Right lobe of liver (tissue), 6 donors: ENCODE measurements at places on chromosomes 3 and 15. TPM values are rescaled to one million over a fixed set of nuclear protein-coding genes. Genes with fewer than 3 reads are reported as not detected.
A peak's percentile ranks its signal among the peaks of the same experiment; 100 is the strongest.

GRCh38 chr15:93179072-93179471 lies 90.1 kb upstream of the RGMA start:
- no peaks in the 10 kb centered on the region for H3K27me3 ChIP-seq
- no peak overlapping the region for H3K27ac ChIP-seq
- no peaks in the 10 kb centered on the region for H3K4me1 ChIP-seq
- no peaks in the 10 kb centered on the region for H3K36me3 ChIP-seq
- H3K4me3 ChIP-seq = no peak overlapping the region

Gene KBTBD8
- 0.80 TPM for total RNA-seq

GRCh38 chr15:39781147-39781966 lies 1.3 kb downstream of the FSIP1 start:
- H3K4me1 ChIP-seq = no peaks in the 10 kb centered on the region
- H3K36me3 ChIP-seq = no peaks in the 10 kb centered on the region
- no peak for DNase-seq
- H3K4me3 ChIP-seq = no peak overlapping the region

Gene THRB
- 16.5 TPM for total RNA-seq

Gene MORC1
- 0.16 TPM for total RNA-seq

- no peaks in the 10 kb centered on the region for H3K36me3 ChIP-seq
- no peak overlapping the region for H3K4me3 ChIP-seq
- no peaks in the 10 kb centered on the region for H3K27me3 ChIP-seq
- DNase-seq = no peak
Measured at GRCh38 chr3:124601190-124601589, 129.1 kb upstream of the UMPS start.

DNA sequence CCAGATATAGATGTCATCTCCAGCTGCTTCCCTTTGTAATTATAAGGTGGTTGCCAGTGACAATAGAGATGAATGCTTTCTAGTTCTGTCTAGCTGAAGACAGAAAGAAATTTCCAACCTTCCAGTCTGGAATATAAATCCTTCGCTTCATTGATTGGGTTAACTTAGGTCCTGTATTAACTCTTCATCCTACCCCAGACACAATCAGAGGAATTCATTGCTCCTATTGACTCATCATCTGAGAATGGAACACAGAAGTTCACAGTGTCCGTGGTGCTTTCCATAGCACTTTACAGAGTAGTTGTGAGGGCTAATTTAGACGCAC lies 241.4 kb downstream of the NFKBIZ start:
- H3K4me3 ChIP-seq = no peak overlapping the region
- DNase-seq = no peak
- no peaks in the 10 kb centered on the region for H3K36me3 ChIP-seq
- no peak overlapping the region for H3K27ac ChIP-seq
- H3K27me3 ChIP-seq = no peaks in the 10 kb centered on the region

- no peaks in the 10 kb centered on the region for H3K36me3 ChIP-seq
- H3K27me3 ChIP-seq = no peaks in the 10 kb centered on the region
- H3K4me3 ChIP-seq = no peak overlapping the region
- no peak for DNase-seq
- H3K4me1 ChIP-seq = peaks cover 36% of the 10 kb centered on the region
Measured at GRCh38 chr15:70199540-70200410, 102.1 kb upstream of the TLE3 start.

Gene GCSAM
- total RNA-seq = not detected

- H3K27me3 ChIP-seq = no peaks in the 10 kb centered on the region
- H3K4me1 ChIP-seq = no peaks in the 10 kb centered on the region
- no peak overlapping the region for H3K4me3 ChIP-seq
- no peak overlapping the region for H3K27ac ChIP-seq
- H3K36me3 ChIP-seq = no peaks in the 10 kb centered on the region
- DNase-seq = no peak
Measured at GRCh38 chr3:13600950-13601691, 52.2 kb downstream of the FBLN2 start.

- H3K36me3 ChIP-seq = no peaks in the 10 kb centered on the region
- no peak overlapping the region for H3K4me3 ChIP-seq
- no peak for DNase-seq
- H3K27me3 ChIP-seq = no peaks in the 10 kb centered on the region
- no peak overlapping the region for H3K27ac ChIP-seq
- no peaks in the 10 kb centered on the region for H3K4me1 ChIP-seq
Measured at GRCh38 chr3:183400352-183400751, 28.1 kb downstream of the MCF2L2 start.

Gene ZIC1
- total RNA-seq = 14.6 TPM

- no peak overlapping the region for H3K4me3 ChIP-seq
- H3K27ac ChIP-seq = peak overlapping the region; percentile 12
- DNase-seq = no peak
- peaks cover 5% of the 10 kb centered on the region for H3K4me1 ChIP-seq
- H3K36me3 ChIP-seq = no peaks in the 10 kb centered on the region
Measured at GRCh38 chr3:46490338-46491084, 7.3 kb upstream of the RTP3 start.

DNA sequence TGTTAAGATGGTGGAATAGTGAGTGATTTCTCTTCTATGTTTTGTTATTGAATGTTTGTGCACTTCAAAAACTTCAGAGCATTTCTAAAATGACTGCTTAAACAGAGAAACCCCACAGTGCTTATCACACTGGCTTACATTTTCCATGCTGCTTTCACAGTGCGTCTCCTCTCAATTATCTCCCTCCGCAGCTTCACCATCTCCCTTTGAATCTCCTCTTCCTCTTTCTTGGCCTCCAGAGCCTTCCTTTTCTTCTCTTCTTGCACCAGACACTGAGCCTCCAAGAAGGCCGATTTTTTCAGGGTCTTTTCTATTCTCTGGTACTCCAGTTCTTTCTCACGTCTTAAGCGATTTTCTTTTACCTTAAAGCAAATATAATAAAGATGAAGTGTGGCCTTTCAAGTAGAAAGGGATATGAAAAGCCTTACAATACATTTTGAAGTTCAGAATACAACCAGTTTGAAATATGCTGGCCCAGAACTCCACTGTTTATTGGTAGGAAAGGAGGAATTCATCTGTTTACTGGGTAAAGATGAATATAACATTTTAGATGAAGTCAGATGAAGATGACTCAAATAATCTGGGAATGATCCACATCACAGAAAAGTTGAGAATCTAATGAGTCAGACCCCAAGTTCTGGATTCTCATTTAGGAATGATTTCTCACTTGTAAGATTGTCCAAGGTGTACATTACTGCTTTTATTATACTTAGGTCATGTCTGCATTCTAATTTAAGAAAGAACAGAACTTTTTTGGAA lies 21.4 kb downstream of the CCDC191 start:
- no peaks in the 10 kb centered on the region for H3K36me3 ChIP-seq
- no peaks in the 10 kb centered on the region for H3K4me1 ChIP-seq
- no peak overlapping the region for H3K4me3 ChIP-seq
- no peak for DNase-seq
- no peaks in the 10 kb centered on the region for H3K27me3 ChIP-seq

- H3K27me3 ChIP-seq = no peaks in the 10 kb centered on the region
- no peak overlapping the region for H3K27ac ChIP-seq
- H3K36me3 ChIP-seq = no peaks in the 10 kb centered on the region
- DNase-seq = no peak
- no peaks in the 10 kb centered on the region for H3K4me1 ChIP-seq
- no peak overlapping the region for H3K4me3 ChIP-seq
Measured at GRCh38 chr15:52095597-52096262, 16.8 kb downstream of the BCL2L10 start.

GRCh38 chr3:95289295-95289694 lies 1226.4 kb downstream of the NSUN3 start:
- H3K27me3 ChIP-seq = no peaks in the 10 kb centered on the region
- no peaks in the 10 kb centered on the region for H3K36me3 ChIP-seq
- no peak overlapping the region for H3K27ac ChIP-seq
- no peak for DNase-seq

DNA sequence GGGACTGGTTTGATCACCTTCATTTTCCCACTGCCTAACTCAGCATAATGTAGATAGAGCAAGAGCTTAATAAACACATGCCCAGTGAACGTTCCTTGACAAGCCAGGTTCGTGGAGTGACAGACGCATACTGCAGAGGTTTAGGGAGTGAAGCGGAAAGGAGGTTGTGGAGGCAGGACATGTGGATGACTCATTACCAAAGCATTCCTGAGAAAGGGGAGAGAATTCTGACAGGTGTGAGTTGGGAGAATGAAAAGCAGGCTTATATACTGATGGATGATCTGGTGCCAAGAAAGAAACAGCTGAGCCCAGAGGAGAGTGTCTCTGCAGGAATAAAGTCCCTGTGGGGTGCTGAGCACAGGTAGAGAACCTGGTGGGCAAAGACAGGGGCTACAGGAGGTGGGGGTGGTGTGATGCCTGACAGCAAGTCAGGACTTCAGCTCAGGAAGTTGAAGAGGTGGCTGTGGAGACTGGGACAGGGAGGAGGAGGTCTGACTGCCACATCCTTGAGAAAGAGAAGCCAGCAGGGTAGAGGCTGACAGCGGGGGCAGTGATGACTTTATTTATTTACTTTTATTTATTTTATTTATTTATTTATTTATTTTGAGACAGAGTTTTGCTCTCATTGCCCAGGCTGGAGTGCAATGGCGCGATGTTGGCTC lies 2.4 kb upstream of the RPL29 start:
- H3K36me3 ChIP-seq = peaks cover 16% of the 10 kb centered on the region
- no peak for DNase-seq
- H3K27ac ChIP-seq = no peak overlapping the region

- H3K4me3 ChIP-seq = no peak overlapping the region
- no peak for DNase-seq
- no peaks in the 10 kb centered on the region for H3K36me3 ChIP-seq
- no peaks in the 10 kb centered on the region for H3K27me3 ChIP-seq
- no peaks in the 10 kb centered on the region for H3K4me1 ChIP-seq
Measured at GRCh38 chr3:17931131-17931530, 188.7 kb upstream of the TBC1D5 start.

GRCh38 chr3:10299175-10299574 lies 6.4 kb upstream of the GHRL start:
- H3K36me3 ChIP-seq = peaks cover 23% of the 10 kb centered on the region
- DNase-seq = no peak
- H3K4me1 ChIP-seq = peaks cover 11% of the 10 kb centered on the region
- H3K27ac ChIP-seq = no peak overlapping the region
- no peak overlapping the region for H3K4me3 ChIP-seq
